ENCODE measurements at places on chromosomes 6 and 20.
A peak's percentile ranks its signal among the peaks of the same experiment; 100 is the strongest.

- no peak for DNase-seq
These were observed 56.0 kb downstream of the RPRD1B start for GRCh38 chr20:38089500-38089899.

GRCh38 chr6:78844899-78845298, 22.5 kb upstream of the IRAK1BP1 start:
- no peak for DNase-seq

DNA sequence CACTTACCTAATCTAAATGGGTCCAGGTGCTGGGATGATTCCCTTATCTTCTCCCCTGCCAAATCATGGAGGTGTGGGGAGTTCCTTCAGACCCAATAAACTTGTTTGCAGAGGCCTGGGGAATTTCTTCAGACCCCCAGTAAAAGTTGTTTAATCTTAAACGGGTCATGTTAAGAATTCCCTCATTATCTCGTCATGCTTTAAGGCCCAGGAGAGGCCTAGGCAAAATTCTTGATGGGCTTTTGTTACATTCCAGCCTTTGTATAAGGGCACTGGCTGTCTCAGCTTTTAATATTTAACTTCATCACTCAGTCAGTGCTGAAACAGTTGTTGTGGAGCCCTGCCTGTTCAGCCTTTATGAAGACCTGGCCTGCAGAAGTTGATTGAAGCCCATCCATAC, 11.0 kb upstream of the SLC35B3 start:
- no peak for DNase-seq

- DNase-seq = no peak
These were observed 78.1 kb upstream of the TRAF3IP2 start for GRCh38 chr6:111683749-111684267.

DNA sequence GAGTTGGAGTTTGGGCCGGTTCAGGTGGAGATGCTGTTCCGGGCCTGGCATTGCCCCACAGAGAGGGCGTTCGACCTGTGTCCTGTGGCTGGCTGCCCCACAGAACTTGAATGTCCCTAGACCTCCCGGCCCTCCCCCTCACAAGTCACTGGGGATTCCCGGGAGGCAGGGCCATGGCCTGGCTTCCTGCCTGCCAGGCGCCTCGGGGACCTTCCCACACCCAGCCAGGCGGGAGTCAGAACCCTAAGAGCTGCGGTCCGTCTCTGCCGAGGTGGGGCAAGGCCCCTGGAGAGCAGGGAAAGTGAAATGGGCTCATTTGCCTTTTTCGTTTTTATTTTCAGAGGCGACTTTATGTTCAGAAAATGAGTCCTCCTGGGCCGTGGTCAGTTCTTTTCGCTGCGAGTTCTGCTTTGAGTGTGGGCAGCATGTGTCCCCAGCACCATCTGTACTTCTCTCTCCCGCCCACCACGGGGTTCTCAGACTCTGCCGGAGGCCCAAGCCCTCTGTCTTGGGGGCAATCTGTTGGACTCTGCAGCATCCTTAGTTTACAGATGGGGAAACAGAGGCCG, 8.5 kb downstream of the RBM38 start:
- no peak for DNase-seq

DNA sequence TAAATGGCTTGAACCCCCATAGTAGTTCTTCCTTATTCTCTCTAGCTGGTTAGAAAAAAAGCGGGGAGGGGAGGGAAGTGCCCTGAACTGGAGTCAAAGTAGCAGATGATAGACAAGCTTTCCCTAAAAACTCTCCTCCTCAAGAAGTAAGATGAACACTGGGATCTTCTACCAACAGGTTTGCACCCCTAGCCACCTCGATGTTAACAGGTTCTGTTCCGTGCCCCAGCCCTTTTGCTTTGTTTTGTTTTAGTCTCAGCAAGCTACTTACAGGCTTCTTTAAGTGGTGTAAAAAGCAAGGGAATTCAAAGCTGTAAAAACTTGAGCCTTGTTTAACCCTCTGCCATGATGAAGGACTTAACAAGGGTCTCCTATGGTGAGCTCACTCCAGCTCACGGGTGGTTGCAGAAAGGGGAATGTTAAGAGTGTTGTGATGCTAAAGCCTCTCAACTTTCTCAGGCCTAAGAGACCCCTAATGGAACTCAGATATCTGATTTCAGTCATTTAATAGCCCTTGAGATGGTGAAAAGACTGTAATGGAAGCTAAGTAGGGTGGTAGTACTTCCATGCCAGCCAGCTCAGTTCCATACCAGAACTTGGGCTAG, 106.0 kb downstream of the FOXO3 start:
- no peak for DNase-seq

GRCh38 chr6:128573036-128573435, 52.6 kb upstream of the PTPRK start:
- no peak for DNase-seq

DNA sequence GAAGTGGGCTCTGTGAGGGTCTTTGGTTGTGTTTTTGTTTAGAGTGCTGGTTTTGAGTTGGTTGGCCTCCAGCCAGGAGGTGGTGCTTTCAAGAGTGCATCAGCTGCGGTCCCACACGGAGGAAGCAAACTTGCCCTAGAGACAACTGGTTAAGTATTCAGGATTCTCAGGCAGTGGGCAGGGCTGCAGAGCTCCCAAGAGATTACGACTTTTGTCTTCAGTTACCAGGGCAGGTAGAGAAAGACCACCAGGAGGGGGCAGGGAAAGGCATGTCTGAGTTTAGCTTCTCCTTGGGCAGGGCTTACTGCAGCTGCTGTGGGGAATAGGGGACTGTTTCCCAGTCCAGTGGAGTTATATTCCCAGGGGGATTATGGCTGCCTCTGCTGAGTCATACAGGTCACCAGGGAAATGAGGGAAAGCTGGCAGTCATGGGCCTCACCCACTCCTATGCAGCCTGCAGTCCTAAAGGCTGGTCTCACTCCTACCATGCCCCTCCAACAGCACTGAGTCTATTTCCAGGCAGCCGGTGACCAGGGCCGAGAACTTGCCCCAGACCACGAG, 64.3 kb downstream of the TTI1 start:
- DNase-seq = no peak

GRCh38 chr6:227074-227782, 65.1 kb upstream of the DUSP22 start:
- no peak for DNase-seq

GRCh38 chr6:130259557-130259956, 36.8 kb upstream of the SAMD3 start:
- no peak for DNase-seq

GRCh38 chr20:41476013-41476441, 109.4 kb upstream of the EMILIN3 start:
- DNase-seq = no peak

- no peak for DNase-seq
These were observed 264.3 kb upstream of the RIMS1 start for GRCh38 chr6:71621918-71622519.

DNA sequence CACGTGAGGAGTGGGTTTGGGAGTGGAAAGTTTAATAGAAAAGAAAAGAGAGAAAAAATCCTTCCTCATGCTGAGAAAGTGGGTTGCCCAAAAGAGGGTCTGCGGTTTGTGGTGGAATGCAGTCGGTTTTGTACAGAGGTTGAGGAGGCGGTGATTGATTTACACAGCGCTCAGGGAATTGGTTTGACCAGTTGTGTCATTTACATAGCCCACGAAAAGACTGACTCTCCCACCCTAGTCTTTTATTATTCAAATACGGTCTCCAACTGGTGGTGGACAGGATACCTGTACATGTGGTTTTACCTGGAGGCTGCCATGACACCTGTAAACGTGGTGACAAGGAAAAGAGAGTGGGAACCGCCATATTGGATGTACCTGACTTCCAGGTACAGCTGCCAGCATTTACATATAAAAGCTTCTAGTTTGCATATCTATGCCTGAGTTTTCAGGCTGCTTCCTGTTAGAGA, 42.1 kb downstream of the HLA-DPB1 start:
- DNase-seq = no peak

- DNase-seq = no peak
These were observed 39.8 kb downstream of the STX11 start for GRCh38 chr6:144190080-144190479.

DNA sequence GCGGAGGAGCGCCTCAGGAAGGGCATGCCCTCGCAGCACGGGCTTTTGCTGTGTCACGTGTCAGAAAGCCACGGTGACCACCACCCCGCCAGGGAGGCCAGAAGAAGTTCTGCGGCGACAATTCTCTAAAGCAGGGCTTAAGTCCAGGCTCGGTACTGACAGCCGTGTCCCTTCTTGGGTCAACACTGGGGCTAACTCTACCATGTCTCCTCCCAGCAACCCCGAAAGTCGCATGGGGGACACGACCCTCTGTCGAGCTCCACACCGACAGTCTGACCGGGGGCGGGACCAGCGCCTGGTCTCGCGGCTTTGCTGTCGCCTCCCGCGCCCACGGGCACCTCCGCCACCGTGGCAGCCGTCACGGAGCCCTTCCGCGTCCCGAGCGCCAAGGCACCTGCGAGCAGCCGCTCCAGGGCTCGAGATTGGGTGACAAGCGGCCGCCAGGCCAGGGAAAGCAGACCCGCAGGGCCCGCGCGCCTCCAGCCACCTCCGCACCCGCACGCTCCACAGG, 534 bp downstream of the NANP start:
- peak; percentile 35 for DNase-seq

- DNase-seq = no peak
These were observed 1088.9 kb upstream of the CITED2 start for GRCh38 chr6:140463312-140463710.

- DNase-seq = no peak
These were observed 57.4 kb downstream of the IYD start for GRCh38 chr6:150426198-150426597.

All from anterior cingulate cortex (tissue), 58 donors.